Left colon (tissue), 2 donors: ENCODE measurements at places on chromosomes 12 and 14. TPM values are rescaled to one million over a fixed set of nuclear protein-coding genes. Genes with fewer than 3 reads are reported as not detected.

Gene ABHD12B
- 3.9 TPM for total RNA-seq

Gene PABPN1
- 131 TPM for total RNA-seq

Gene ITGA7
- total RNA-seq, result 56.5 TPM

Gene TAS2R20
- total RNA-seq, result 1.7 TPM

Gene ARHGAP9
- 6.4 TPM for total RNA-seq

Gene CYP27B1
- 1.7 TPM for total RNA-seq

Gene RPS29
- total RNA-seq, result 1,252 TPM

DNA sequence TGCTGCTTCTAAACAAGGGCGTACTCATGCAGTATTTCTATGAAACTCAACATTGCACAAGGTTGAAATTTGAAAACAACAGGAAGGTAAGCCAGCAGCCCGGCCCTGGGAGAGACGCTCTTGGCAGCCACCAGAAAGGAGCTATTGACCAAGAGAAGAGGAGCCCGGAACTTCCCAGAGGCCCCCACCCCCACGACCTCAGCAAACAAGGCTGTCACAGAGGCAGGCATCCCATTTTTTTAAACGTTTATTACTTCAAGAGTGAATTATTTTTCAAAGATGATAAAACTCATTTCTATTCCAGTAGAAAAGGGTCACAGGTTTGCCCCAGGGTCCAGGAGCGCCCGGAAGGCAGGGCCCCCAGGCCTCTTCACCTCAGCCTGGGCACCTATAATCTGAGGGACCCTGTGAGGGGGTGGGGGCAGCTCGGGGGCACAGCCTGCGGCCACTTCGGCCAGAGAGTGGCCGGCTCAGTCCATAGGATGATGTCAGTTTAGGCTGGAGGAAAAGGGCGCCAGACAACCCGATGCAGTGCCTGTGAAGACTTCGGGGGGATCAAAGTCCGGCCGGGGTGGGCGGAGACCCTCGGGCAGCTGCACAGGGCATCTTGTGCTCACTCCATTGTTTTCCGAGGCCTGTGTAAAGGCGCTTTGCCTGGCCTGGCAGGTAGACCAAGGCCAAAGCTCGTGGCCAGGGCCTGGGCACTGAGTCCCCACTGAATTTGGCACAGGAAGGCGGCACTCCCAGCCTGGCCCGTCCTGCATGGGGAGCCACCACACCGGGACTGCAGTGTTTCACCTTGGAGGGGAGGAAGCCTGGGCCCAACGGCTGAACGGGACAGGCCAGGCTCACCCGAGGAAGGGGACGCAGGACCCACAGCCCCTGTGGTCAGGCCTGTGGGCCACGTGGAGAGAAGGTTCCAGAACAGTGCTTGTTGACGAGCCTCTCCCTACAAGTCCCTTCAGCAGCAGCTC lies 86.0 kb downstream of the SCARB1 start:
- no peak for DNase-seq

DNA sequence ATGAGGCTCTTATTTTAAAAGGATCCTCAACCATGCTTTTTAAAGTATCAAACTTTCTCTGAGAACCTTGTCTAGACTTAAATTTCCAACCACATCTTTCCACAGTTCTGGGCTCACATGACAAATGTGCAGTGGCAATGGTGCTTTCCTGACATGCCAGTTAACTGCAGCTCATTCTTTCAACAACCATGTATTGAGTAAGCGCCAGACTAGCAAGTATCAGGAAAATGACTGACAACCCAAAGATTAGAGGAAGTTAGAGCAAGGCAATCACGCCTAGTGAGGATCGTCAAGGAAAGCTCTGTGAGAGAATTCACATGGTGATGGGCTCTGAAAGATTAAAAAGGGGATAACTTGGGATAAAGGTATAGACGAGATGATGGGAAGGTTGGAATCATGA lies 35.8 kb downstream of the FLVCR2 start:
- no peak for DNase-seq

GRCh38 chr14:52875707-52876106 lies 75.1 kb downstream of the FERMT2 start:
- no peak for DNase-seq

DNA sequence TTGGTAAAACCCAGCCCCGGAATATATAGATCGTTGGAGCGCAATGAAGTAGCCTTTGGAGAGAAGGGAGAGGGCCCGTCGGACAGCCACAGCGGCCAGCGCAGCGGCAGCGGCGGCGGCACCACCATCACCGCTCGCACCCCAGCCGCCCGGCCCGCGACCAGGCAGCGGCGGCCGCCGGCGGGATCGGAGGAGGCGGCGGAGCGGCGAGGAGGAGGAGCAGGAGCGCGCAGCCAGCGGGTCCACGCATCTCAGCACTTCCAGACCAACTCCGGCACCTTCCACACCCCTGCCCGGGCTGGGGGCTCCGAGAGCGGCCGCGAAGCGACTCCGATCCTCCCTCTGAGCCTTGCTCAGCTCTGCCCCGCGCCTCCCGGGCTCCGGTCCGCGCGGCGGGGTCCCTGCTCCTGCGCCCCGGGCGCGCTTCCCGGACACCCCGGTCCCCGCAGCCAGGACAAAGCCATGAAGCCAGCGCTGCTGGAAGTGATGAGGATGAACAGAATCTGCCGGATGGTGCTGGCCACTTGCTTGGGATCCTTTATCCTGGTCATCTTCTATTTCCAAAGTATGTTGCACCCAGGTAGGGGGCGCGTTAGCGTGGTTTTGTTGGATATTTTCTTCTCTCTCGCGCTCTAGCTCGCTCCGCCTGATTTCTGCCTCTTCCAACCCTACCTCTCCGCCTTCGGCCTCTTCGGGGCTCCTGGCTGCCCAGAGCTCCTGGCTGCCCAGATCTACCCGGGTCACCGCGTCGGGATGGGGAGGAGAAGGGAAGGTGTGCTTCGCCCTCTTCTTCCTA lies 400 bp downstream of the CHST11 start:
- DNase-seq, result peak; percentile 42

DNA sequence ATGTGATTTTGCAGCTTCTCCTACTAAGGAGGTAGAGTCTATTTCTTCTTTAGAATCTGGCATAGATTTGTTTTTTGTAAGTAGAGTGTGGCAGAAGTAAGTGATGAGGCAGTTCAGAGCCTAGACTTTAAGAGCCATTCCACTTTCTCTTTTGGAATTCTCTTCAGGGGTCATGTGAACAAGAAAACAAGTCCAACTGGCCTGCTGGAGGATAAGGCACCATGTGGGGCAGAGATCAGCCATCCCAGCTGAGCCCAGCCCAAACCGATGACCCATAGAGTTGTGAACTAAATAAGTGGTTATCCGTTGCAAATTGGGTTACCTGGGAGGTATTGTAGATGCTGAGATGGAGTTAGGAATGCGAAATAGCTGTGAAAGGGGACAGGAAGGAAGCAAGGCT lies 60.3 kb upstream of the TBPL2 start:
- DNase-seq, result no peak

- no peak for DNase-seq
These were observed 44.5 kb downstream of the HECTD1 start for GRCh38 chr14:31162910-31163649.

GRCh38 chr14:49464885-49465284 lies 121.3 kb downstream of the RPS29 start:
- DNase-seq, result no peak

DNA sequence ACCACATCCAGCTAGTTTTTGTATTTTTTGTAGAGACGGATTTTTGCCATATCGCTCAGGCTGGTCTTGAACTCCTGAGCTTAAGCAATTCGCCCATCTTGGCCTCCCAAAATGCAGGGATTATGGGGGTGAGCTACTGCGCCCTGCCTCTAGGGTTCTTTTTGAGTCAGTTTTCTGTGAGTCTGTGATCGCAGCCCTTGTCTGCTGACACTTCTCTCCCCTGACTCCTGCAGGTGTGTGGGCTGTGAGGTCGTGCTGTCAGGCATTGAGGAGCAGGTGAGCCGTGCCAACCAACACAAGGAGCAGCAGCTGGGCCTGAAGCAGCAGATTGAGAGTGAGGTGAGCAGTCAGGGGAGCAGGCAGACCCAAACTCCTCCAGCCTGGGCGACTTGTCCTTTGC lies 6.3 kb downstream of the COPS7A start:
- DNase-seq, result no peak

- DNase-seq, result peak; percentile 75
These were observed 2.5 kb upstream of the CCND2 start for GRCh38 chr12:4270831-4271716.

DNA sequence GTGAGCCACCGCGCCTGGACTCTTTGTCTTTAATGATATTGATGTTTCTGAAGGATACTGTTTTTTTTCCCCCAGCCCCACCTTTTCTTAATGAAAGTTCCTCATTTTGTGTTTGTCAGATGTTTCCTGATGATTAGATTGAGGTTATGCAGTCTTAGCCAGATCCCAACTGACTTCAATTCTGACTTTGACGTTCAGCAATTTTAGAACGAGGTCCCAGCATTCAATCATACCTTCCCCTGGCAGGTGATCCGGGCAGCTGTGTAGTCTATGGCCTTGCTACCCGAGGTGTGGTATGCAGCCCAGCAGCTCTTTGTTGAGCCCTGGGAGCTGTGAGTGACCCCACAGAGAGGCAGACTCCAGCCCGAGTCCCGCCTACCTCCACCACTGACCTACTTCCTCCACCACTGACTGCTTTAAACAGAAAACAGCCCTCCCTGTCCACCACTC lies 82.7 kb downstream of the LGMN start:
- peak; percentile 22 for DNase-seq

GRCh38 chr14:73613046-73613383 lies 698 bp downstream of the ACOT6 start:
- DNase-seq, result no peak

DNA sequence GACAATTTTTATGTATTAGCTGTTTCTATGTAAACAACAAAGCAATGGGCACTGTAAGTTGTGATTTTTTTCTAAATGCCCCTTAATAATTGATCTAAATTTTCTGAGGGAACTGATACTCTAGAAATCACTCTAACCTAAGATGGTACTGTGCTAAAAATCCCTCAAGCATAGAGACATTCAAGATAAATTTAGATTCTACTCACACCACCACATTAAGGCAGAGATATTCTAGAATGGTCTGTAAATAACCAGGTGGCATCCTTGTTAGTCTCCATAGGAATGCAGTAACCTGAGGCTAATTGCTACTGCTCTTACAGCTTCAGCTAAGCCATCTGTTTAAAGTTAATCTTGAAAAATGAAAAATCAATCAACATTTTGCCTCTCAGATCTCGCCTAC lies 87.3 kb downstream of the SLC41A2 start:
- no peak for DNase-seq

GRCh38 chr12:110661337-110661972 lies 27.5 kb downstream of the HVCN1 start:
- peak; percentile 47 for DNase-seq

DNA sequence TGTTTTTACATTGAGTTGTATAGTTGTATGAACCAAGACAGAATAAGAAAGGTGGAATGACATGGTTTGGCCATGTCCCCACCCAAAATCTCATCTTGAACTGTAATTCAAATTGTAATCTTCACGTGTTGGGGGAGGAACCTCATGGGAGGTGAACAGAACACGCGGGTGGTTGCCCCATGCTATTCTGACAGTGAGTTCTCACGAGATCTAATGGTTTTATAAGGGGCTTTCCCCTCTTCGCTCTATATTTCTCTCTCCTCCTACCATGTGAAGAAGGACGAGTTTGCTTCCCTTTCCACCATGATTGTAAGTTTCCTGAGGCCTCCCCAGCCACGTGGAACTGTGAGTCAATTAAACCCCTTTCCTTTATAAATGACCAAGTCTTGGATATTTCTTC lies 25.3 kb downstream of the DDHD1 start:
- no peak for DNase-seq

DNA sequence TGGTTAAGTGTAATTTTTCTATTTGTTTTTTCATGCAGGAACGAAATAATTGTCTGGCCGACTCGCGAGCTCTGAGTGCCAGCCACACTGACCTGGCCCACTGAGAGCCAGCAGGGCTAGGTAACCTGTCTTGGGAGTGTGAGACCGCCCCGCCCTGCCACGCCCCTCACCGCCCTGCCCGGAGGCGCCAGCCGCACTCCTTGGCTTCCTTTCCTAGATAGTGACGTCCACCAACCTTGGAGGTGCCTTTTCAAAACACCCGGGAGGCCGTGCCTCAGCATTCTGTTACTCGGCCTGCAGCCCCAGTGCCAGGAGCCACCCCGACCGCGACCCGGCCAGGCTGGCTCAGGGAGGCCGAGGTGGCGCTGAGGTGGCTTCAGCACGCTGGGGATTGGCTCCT lies 21.7 kb downstream of the XRCC3 start:
- peak; percentile 89 for DNase-seq

DNA sequence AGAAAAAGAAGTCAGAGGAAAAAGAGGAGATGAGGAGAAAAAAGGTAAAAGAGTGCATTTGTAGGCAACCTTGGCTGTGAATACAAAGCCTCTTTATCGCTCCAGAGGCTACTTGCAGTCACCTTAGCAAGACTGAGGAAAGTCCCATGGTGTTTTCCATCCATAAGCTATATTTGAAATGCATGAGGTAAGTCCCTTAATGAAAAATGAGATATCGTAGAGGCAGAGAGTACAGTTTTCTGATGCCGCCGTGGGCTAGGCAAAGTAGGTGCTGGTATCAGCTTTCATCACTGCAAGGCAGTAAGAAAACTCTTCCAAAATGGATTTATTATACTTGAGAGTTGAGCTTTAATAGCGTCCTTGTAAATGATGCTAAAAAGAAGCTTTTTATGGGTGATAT lies 186.8 kb downstream of the ASCL1 start:
- no peak for DNase-seq

DNA sequence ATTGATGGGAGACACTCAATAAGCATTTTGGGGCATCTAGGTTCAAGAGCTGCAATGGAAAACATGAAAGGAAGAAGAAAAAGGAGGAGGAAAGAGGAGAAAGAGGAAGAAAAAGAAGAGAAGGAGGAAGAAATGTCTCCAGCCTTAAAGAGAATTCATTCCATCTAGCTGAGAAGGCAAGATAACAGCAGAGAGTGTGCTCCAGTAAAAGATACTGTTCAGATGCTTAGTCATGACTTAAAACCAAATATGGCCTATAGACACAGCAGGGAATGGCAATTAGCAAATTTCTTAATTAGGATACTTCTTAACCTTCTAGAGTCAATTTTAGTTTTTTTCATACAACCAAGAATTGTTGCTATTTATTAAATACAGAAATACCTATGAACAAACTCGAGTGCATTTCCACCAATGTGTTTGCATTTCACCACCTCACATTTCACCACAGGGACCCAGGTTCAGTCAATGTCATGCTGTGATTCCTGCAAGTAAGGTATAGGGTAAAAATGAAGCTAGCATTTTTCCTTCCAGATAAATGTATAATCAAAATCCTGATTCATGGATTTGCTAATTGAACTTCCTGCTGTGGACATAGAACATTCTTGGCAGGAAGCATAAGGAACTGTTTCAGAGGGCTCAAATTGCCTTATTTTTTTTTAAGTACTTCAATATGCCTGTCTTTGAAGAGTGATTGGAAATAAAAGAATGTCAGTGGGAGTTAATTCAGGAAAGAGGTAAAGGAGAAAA lies 177.8 kb downstream of the RPS29 start:
- no peak for DNase-seq

GRCh38 chr14:23154964-23155587 lies 28.4 kb downstream of the SLC7A8 start:
- peak; percentile 45 for DNase-seq

GRCh38 chr14:22976620-22977433 lies 5.5 kb downstream of the AJUBA start:
- DNase-seq, result no peak

DNA sequence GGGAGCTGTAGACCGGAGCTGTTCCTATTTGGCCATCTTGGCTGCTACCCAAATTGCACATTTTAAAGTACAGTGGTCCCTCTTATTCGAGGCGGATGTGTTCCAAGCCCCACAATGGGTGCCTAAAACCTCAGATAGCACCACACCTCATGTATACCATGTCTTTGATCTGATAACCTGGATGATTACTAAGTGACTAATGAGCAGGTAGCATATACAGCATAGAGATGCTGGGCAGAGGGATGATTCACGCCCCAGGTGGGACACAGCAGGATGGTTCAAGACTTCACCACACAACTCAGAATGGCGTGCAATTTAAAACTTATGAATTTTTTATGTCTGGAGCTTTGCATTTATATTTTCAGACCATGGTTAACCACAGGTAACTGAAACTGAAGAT lies 255.0 kb downstream of the AKAP6 start:
- no peak for DNase-seq
